MCF 10A (cell line): ENCODE measurements at places on chromosomes 12 and 14. TPM values are rescaled to one million over a fixed set of nuclear protein-coding genes. Genes with fewer than 3 reads are reported as not detected.

DNA sequence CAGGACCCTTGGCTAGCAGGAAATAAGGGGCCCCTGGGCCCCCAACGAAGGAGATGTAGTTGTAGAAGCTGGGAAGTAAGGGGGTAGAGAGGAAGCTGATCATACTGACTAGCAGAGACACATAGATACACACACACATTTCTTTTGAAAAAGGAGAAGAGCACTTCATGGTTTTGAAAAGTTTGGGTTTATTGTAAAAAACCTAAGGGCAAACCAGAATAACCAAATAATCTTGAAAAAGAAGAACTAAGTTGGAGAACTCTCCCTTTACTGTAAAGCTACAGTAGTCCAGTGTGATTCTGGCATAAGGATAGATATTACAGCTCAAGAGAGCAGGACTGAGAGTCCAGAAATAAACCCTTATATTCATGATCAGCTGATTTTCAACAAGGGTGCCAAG lies 5.8 kb upstream of the HCAR3 start:
- DNase-seq = no peak

- DNase-seq = no peak
Measured at GRCh38 chr14:105014032-105014431, 6.9 kb downstream of the CDCA4 start.

The CD4 gene
- total RNA-seq = not detected in 2 replicates

- no peak for DNase-seq
Measured at GRCh38 chr12:43158126-43158525, 393.9 kb downstream of the ADAMTS20 start.

- DNase-seq = peak; percentile 96
Measured at GRCh38 chr12:132593938-132594358, 16.4 kb downstream of the LRCOL1 start.

DNA sequence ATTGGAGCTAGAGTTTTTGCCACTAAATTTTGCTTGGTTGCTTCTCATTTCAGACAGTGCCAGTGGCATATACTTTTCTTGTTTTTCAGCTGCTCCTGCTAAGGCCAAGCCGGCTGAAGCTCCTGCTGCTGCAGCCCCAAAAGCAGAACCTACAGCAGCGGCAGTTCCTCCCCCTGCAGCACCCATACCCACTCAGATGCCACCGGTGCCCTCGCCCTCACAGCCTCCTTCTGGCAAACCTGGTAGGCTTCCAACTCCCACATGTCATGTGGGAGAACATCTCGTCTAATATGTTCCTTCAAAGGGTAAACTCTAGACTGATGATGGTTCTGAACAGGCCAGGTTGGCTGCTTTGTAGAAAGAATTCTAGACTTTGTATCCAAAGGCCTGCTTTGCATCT lies 11.0 kb downstream of the DLST start:
- DNase-seq = no peak

DNA sequence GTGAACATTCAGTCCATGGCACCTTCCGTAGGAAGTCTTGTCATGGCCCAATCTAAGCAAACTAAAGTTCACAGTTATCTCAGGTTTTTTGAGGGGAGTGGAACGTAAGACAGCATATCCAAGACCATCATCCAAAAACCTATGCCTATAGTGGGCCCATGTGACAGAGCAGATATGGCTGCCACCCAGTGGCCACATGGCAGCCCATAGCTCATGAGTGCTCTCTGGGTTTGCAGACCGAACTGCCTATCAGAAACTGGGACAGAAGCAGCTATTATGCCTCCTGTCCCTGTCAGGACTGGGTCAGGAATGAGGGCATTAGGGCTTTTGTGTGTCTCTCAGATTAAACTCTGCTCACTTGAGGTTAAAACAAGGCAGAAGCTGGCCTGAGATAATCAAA lies 503.7 kb downstream of the NRXN3 start:
- DNase-seq = no peak

DNA sequence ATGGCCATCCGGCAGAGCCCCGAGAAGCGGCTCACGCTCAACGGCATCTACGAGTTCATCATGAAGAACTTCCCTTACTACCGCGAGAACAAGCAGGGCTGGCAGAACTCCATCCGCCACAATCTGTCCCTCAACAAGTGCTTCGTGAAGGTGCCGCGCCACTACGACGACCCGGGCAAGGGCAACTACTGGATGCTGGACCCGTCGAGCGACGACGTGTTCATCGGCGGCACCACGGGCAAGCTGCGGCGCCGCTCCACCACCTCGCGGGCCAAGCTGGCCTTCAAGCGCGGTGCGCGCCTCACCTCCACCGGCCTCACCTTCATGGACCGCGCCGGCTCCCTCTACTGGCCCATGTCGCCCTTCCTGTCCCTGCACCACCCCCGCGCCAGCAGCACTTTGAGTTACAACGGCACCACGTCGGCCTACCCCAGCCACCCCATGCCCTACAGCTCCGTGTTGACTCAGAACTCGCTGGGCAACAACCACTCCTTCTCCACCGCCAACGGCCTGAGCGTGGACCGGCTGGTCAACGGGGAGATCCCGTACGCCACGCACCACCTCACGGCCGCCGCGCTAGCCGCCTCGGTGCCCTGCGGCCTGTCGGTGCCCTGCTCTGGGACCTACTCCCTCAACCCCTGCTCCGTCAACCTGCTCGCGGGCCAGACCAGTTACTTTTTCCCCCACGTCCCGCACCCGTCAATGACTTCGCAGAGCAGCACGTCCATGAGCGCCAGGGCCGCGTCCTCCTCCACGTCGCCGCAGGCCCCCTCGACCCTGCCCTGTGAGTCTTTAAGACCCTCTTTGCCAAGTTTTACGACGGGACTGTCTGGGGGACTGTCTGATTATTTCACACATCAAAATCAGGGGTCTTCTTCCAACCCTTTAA lies 1.5 kb downstream of the FOXG1 start:
- no peak for DNase-seq

The C12orf54 gene
- total RNA-seq = 1.5 and 1.9 TPM in 2 replicates

- no peak for DNase-seq
Measured at GRCh38 chr14:105493921-105494605, 3.0 kb downstream of the TEDC1 start.

The KRT6C gene
- total RNA-seq = 0.19 and 0.44 TPM in 2 replicates

DNA sequence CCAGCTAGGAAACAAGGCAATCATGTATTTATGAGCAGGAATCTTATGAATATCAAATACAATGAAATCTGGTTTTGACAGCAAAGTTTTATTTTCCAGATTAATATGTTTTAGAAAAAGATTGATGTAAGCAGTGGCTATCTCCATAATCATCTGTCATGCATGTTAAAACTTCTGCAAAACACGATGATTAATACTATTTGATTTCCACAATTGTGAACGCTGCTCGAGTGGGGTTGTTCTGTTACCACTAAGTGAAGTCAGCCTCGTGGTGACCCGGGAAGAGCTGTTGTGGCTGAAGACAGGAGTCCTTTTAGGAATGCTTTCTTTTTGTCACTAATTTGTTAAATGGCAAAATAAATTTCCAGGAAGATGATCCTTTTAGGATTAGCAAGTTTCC lies 9.4 kb downstream of the CFAP251 start:
- DNase-seq = no peak

The CFL2 gene
- 39.7 and 53.7 TPM in 2 replicates for total RNA-seq

GRCh38 chr12:88063375-88063774 lies 34.2 kb upstream of the C12orf50 start:
- no peak for DNase-seq

The MYF5 gene
- not detected in 2 replicates for total RNA-seq

DNA sequence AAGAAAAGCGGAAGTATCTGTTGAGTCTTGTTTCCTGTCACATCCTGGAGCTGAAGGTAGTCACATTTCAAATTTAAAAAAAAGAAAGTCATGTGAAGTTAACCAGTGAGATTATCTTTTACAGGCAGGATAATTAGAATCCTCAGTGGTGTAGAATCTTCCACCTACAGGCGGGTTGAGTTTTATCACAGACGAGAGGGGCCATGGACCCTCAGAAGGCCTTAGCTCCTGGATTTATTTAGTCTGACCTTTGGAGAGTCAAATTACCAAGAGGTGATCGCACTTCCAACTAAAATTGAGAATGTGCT lies 13.0 kb upstream of the GNG2 start:
- DNase-seq = no peak

- DNase-seq = no peak
Measured at GRCh38 chr14:62081012-62081612, 318.9 kb downstream of the SNAPC1 start.

DNA sequence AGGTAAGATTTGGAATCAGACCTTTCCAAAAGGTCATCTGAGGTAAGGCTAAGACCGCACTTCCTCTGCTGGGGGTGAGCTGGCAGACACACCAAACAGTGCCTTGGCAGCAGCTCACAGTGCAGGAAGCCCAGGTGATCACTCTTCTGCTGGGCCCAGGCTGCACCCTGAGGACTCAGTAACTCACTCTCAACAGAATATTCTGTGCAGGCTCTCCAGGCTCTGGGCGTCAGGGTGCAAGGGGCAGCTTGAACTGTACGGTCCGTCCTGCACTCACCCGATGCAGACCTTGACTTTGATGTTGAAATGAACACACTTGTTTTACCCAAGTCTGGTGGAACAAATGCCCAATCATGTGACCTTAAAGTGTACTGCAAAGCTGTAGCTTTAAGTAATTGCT lies 6.0 kb downstream of the ALKBH2 start:
- DNase-seq = no peak

GRCh38 chr14:64369201-64369600 lies 19.0 kb upstream of the MTHFD1 start:
- DNase-seq = no peak

DNA sequence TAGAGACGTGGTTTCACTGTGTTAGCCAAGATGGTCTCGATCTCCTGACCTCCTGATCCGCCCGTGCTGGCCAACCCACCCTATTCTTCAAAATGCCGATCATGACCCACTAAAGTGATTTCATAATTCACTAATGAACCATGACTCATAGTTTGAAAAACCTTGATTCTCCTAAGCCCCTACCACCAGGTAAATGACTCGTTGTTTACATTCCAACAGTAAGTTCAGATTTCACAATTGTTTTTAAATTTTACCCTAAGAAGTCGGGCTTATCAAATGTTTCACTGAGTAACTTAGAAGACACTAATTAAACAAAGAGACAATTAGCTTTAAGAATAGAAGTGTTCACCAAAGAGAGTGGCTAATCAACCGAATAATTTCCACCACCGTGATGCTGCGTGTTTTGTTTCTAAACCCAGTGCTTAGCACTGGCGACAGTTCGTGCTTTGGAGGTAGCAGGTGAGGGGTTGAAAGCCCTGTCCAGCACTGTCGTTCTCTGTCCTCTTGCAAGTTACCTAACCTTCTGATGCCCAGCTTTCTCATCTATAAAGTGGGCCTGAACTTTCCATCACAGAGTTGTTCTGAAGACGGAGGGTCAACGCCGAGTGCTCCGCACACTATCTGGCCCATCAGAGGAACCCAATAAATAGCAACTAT lies 136.5 kb downstream of the NTF3 start:
- DNase-seq = no peak

The GRIP1 gene
- 8.2 and 8.8 TPM in 2 replicates for total RNA-seq

DNA sequence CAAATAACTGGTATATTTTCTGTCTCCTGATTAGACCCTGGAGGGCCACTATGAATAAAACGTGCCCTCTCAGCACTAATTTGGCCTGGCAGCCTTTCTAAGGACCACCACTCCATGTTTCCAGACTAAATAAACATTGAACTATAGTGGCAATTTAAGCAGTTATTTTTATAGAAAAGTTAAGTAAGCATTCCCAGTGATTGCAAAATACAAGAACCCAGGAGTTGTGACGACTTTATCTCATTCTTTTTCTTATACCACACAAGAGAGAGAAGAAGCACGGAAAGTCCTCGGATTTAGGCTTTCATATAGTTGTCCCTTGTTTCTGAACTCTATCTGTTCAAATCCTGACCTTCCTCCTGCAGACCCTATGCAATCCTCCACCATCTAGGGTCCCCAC lies 23.1 kb upstream of the STRAP start:
- DNase-seq = no peak

- peak; percentile 54 for DNase-seq
Measured at GRCh38 chr12:40238266-40238902, 13.6 kb downstream of the LRRK2 start.

GRCh38 chr12:51958542-51958941 lies 7.0 kb downstream of the ACVR1B start:
- DNase-seq = no peak
